ENCODE measurements at places on chromosomes 11 and 22.

DNA sequence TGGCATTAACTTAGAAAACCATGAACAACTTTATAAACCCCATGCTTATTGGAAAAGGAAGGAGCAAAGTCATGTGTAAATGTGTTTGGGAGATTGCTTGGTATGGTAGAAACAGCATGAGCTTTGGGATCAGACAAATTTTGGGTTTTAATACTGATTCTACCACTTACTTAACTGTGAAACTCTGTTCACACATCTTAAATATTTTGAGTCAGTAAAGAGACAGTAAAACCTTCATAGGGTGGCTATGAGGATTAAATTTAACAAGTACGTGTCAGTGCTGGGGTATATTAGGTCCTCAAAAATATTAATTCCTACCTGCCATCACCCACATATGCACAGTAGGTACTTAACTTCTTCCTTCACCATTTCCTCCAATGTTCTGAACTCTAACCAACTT, 96.5 kb downstream of the CD44 start:
- no peak for DNase-seq

DNA sequence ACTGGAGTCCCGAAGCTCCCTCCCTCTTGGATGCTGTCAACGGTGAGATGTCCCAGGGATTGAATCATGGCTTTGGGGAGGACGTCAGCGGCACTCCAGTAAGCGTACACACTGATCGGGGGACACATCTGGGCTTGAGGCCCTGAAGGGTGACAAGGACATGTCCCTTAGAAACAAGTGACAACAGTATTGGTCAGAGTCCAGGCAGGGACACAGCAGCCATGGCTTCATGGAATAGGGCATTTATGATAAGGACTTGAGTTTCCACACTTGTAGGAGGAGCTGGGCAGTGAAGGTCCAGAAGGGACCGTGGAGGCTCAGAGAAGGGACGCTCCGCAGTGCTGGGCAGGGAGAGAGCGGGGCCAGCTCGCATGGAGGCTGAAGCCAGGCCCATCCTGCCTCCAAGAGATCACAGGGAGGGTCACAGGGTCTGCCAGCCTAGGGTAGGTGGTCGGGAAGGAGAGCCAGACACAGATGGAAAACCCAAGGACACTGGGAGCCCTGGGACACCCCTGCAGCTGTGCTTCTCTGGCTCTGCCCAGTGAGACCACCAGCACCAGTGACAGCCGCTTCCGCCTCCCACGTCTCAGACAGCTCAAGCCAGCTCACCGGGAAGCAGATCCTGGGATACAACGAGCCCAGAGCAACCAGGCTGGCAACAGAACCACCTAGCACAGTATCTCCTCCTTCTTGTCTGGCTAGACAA, 22.9 kb upstream of the RFPL3 start:
- DNase-seq = no peak

GRCh38 chr11:1335811-1336761, 26.7 kb upstream of the TOLLIP start:
- DNase-seq = peak; percentile 51

DNA sequence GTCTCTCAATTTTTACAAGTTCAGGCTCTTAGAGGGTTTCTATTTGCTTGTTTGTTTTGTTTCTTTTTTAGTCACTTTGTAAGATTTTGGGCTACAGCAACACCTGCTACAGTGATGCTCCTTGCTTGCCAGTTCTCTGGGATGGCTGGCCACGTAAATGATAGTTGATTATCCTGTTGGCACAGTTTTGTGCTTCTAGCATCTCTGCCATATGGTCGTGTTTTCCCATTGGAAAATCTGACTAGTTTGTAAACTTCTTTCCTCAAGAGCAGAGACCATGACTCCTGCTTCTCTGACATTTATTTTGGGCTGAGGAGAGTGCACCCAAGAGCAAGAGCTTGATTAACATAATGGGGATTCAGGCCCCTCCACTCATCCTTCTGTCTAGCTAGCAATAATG, 1621.6 kb upstream of the RAG2 start:
- DNase-seq = no peak

- no peak for DNase-seq
Observed at GRCh38 chr11:118842369-118842768, 41.3 kb upstream of the CXCR5 start.

DNA sequence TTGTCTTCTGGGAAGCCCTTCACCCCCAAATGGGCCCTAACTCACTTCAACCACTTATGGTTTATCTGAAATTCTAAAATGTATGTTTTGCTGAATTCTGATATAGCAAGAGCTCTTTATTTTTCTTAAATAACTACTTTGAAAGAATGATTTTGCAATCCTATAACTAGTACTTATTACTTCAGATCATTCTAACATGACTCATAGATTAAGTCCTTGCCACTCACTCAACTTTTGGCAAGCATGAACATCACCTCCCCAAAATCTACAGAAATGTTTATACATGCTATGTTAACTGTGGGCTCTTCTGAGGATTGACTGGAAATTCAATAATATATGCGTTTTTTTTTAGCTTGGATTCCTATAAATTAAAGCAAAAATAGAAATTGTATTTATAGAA, 367.4 kb upstream of the FAT3 start:
- no peak for DNase-seq

Data from activated CD4-positive, CD25-positive, alpha-beta regulatory T cell treated with anti-CD3 and anti-CD28 coated beads, Interleukin-2, amount 50 U/mL, for 72 hours (primary cell).